ENCODE measurements at places on chromosomes 6 and 20. TPM values are rescaled to one million over a fixed set of nuclear protein-coding genes. Genes with fewer than 3 reads are reported as not detected.
A peak's percentile ranks its signal among the peaks of the same experiment; 100 is the strongest.

GRCh38 chr6:134063966-134064445, 11.6 kb upstream of the SLC2A12 start:
- DNase-seq: peak; percentile 72

DNA sequence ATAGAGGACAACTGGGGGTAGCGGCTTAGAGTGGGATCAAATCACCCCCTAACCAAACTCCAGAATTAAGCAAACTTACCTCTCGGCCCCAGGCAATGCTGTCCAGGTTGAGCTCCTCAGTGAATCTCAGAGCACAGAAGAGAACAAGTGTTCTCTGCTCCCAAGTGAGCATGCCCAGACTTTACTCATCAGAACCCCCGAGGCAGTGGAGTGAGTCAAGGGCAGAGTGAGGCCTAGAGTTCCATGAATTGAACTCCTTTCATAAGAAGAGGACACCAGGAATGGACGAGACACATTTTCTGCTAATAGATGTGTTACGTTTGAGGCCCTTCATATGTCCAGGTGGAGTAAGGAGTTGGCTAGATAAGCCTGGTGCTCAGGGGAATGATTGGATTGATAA, 134.0 kb upstream of the DTNBP1 start:
- DNase-seq: no peak

DNA sequence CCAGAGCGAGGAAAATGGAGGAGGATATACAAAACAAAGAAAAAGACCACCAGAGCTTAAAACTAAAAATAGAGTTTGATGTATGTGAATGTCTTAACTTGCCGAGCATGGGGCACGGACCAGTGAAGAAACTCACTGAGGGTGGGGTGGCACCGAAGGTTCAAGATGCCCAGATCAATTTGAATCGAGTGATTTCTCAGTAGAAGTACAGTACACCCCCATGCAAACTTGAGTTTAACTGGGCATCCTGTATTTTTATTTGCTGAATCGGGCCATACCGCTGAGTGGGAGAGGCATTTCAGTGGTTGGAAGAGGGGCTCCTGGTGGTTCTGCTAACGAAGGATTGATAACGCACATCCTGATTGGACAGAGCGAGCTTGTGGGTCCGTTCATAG, 81.7 kb downstream of the ANKRD60 start:
- DNase-seq: no peak

DNA sequence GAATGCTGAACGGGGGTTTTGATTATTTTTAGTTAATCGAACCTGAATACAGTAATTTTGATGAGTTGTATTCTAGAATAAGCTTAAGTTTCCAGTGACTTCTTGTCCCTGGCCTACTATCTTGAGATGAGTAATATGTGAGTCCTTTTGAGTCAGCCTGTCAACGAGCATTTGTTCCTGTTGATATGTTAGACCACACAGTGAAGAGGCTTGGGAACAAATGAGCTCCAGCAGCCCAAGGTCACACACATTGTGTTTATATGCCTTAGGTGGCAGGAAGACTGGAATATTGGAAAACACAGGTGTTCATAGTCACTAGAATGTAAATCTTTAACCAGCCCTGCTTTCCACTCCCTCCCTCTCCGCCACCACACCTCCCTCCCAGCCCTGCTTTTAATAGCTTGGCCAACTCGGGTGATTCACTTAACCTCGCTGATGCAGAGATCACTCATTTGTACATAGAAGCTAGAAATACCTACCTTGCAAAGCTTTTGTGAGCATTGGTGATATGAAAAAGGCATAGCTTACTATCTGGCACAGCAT, 9.1 kb downstream of the SMPDL3A start:
- no peak for DNase-seq

- no peak for DNase-seq
Observed at GRCh38 chr6:74690365-74690764, 515.5 kb downstream of the COL12A1 start.

- no peak for DNase-seq
Observed at GRCh38 chr6:132405143-132405915, 4.1 kb upstream of the MOXD1 start.

- no peak for DNase-seq
Observed at GRCh38 chr6:68313911-68314310, 321.2 kb upstream of the ADGRB3 start.

GRCh38 chr20:19347943-19348456, 135.6 kb downstream of the SLC24A3 start:
- no peak for DNase-seq

DNA sequence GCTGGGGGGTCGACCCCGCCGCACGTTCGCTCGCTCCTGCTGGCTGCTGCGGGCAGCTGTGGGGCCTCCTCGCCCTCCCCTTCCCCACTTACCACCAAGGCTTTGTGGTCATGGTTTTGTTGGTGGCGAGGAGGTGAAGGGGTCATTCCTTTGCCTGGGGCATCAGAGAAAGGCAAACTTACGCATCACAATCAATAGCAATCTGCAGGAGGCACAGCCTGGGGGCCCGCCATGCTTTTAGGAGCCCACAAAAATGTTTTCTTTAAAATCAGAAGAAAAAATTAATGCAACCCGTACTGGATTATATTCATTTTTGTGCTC, 137.0 kb downstream of the IMPG1 start:
- DNase-seq: no peak

DNA sequence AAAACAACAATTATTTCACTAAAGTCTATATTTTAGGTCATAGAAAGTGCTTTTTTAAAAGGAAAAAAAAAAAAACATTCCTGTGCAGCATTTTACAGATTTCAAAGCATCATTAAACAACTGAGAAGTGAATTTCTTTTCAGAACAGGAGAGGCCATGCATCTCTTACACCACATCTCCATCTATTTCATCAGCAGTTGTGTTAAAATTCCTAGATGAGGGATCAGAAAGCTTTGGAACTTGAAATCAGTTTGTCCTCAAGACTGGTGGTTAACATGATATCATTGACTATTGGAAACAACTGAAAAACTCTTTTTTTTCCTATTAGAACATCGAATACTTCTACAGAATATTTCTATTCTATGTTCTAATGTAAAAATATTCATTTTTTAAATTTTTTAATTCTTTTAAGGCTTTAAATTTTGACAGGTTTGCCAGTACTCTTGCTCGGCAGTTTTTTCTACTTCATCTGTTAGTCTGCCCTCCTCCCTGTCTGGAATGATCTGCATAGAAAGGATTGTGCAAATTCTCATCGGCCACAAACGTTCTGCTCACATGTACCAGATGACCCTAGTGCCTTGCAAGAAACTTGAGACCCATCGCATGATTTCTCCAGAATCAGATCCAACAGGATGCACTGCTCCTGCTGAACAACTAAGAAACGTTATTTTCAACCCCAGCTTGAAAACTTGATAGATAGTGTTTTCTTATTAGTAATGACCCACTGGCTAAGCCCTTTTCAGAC, 411.0 kb upstream of the AGPAT4 start:
- DNase-seq: no peak

GRCh38 chr20:53077373-53078205, 105.4 kb downstream of the TSHZ2 start:
- DNase-seq: no peak

DNA sequence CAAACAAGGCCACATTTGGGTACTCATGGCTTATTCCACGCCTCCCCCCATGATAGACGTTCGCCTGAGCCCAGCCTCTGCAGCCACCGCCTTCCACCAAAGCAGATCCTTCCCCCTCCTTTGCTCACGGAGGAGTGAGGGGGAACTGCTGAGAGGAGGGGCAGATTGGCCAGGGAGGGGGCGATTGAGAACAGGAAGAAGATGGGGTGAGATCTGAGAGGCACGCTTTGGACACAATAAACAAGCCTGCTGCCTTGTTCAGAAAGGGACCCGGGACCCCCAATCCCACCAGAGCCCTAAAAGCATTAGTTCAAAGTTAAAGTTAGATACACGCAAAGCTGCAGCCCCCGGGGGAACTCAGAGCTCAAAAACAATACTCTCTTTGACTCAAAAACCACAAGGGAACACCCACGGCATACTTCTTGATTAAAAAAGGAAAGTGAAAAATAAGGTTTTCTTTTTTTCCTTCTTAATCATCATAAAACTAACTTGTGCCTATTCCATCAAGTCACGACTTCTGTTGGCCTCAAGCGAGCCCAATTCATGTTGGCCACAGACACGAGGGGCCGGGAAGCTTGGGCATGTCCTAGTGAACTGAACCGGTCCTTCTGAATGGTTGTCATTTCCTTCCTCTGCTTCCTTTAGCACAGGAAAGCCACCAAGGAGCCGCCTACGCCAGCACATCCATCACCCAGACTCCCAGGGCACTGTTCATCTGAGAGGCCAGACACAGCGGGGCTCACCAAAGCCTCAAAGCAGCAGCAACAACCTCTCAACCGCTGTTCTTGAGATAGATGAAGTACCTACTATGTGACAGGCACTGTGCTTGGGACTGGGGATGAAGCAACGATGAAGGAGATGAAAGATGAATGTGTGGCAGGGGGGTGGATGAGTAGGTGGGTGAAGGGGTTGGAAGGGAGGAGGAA, 44.7 kb downstream of the NFATC2 start:
- no peak for DNase-seq

GRCh38 chr6:36676141-36677058, 2.1 kb upstream of the CDKN1A start:
- no peak for DNase-seq

GRCh38 chr6:1729750-1730140, 120.0 kb downstream of the FOXC1 start:
- no peak for DNase-seq

DNA sequence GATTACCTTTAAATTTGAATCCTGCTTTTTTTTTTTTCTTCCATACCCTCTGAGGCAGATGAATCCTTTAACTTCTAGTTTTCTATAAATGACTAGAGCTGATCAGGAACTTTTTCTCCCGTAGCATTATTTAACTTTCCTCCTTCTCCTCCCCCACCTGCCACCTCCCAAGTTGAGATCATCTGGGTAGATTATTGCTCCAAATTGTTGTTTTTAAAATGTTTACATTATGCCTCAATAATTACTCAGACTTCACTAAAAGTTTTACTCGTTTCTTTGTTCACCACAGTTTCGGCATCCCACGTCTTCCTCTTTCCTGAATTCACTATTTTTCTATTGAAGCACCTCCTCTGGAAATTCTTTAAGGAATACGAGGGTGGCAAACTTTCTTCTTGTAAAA, 16.6 kb upstream of the SCUBE3 start:
- DNase-seq: no peak

DNA sequence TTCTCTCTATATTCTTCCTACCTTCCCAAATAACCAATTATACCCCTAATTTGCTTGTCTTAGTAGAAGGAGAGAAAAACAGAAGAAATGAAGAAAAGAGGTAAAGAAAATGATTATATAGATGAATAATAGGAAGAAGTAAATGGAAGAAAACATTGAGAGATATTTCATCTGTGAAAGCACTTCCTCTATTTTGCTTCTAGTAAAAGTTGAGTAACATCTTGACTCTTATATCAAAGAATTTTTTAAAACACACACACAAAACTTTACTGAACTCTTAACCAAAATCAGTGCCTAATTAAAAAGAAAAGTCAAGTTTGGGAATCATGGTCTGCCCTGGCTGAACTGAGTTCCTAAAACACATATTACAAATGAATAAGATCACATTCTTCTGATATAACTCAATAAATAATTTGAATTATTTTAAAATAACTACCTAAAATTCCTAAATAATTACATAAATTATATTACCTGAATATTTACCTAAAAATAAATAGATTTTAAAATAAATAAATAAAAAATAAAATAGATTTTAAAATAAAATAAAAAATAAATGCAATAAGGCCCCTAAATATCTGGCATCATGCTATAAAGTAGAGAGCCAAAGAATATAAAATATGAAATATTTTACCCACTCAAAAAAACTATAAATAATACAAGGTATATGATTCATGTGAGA, 8.8 kb downstream of the SLC17A2 start:
- DNase-seq: no peak

DNA sequence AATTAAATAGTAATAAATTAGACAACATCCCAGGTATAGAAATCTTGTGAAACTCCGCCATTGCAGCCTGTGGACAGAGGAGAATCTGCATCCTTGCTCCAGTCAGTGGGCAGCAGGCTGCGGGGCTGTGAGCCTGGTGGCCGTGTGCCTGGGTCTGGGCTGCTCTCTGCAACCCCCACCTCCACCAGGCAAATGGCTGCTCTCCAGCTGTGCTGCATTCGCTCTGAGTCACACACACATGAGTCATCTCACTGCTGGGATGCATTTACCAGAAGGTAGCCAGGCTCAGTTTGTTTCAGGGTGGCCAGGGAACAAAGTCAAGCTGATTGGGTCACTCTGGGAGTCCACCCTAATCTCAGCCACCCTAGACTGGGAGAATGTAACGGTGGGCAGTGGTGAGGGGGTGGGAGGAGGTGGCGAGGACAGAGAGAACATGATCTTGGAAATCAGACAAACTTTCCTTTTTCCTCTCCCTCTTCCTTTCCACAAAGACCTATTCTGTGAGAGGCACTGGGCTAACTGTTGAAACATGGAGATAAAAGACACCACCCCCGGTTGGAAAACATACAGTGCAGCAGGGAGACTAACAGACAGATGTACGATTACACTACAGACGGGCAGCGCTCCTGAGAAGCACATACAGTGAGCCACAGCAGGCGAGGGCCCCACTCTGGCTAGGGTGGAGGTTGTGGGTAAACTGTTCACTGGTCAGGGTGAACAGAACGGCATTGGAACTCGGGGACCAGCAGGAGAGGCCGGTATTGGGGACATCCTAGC, 59.2 kb downstream of the TRAM2 start:
- peak; percentile 81 for DNase-seq

The KCNS1 gene
- 2.7 TPM for total RNA-seq

The SNAP25 gene
- total RNA-seq: 92.5 TPM

The PLG gene
- total RNA-seq: 0.62 TPM

The CNR1 gene
- 327 TPM for total RNA-seq

The PRSS35 gene
- total RNA-seq: 4.8 TPM

The COL9A1 gene
- total RNA-seq: 4.4 TPM

The COL20A1 gene
- total RNA-seq: 3.0 TPM

The CCDC28A gene
- total RNA-seq: 10.3 TPM

The PNRC1 gene
- total RNA-seq: 80.9 TPM

The AKAP12 gene
- 42.9 TPM for total RNA-seq

The SPEF1 gene
- 0.16 TPM for total RNA-seq

The BMP7 gene
- 8.7 TPM for total RNA-seq

The OPRL1 gene
- 14.3 TPM for total RNA-seq

Measured in occipital lobe (tissue), 3 donors.